ENCODE measurements at places on chromosomes 12 and 14.
A peak's percentile ranks its signal among the peaks of the same experiment; 100 is the strongest.

GRCh38 chr12:116009805-116010204 is 267.7 kb downstream of the MED13L start:
- no peak for DNase-seq

GRCh38 chr12:64729909-64730587 is 29.2 kb downstream of the GNS start:
- no peak for DNase-seq

DNA sequence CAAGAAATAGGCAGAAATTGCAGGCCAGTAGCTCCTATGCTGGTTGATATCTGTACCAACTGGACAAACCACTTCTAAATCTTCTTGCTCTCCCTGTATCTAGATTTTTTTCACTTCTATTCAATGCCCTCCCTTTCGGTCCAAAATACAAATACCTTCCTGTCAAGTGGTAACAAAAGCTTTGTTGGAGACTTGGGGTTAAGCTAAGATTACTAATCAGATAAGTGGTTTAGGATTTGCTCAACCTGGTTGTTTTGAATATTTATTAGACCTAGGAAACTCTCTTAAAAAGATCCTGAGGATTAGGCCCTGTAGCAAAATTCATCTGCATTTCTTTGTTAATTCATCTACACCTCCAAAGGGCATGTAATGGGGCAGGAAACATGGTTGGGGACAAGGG is 410.1 kb downstream of the NAV3 start:
- DNase-seq = no peak

- DNase-seq = no peak
Observed at GRCh38 chr12:82800185-82800584, 113.5 kb downstream of the TMTC2 start.

DNA sequence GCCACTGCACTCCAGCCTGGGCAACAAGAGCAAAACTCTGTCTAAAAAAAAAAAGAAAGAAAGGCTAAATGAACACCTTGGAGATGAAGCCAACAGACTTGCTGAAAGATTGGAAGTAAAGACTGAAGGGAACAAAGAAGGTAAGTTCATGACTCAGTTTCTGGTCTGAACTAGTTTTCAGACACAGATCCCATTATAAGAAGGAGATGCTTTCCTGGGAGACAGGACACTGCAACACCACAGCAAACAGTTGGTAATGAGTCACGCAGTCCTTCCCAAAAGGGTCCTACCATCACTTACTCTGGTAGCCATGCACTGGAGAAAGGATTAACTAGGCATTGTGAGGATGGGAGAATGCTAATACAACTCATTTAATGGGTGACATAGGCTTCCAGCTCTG is 97.2 kb downstream of the SSPN start:
- DNase-seq = no peak

DNA sequence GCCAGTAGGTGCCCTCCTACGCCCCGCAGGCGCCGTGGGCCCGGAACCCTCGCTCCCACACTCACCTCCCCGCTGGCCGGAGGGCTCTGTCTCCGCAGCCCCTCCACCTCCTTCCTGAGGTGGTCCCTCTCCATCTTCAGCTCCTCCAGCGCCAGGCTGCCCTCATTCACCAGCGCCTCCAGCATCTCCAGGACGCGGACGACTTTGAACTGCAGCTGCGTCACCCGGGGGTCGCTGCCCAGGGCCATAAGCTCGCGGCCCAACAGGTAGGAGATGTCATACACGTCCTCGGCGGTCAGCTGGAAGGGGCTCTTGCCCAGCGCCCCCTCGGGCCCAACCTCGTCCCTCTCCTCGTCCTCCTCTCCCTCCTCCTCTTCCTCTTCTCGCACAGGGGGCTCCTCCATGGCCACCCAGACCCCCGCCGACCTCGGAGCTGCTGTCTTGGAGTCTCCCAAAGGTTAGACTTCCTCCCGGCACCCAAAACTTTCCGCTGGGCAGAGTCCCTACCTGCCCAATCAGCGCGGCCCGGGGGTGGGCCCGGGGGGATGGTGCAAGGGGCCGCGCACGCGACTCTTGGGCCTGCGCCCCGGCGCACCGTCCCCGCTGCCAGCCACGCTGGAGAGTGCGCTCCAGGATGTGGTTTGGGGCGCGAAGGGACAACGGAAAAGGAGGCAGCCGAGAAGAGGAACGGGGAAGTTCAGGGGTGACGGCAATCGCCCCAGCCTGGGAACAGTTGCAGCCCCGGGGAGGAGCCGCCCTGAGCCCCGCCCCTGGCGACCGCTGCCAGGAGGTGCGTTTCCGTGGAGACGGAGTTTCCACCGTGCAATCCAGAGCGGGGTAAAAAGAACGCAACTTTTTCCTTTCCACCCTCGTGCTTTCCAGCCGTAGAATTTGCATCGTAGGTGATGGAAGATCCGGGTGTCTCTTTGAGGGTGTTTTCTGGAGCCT is at the start of gene RILPL2:
TSS of gene RILPL2 (minus strand) at position 668 of the 948 bp plus-strand sequence. CDS start at position 404, 264 bp downstream.
- peak; percentile 74 for DNase-seq

DNA sequence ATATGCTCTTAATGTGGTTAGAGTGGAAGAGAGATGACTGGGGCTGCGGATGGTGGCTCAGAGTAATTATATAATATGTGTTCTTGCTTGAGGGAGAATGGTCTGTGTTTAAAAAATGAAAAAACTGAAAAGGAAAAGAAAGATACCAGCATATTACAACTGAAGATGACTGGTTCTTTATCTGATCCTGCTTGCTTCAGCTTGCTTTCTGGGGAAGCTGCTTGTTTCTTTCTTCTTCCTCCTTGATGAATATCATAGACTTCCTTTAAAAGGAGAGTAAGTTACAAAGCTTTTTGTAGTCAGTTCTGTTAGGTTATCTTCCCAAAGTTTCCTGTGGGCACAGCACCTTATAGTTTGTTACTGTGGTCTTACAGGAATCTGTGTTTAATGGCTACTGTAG is 210.9 kb downstream of the ERC1 start:
- no peak for DNase-seq

GRCh38 chr12:31238764-31239387 is 87.1 kb downstream of the SINHCAF start:
- no peak for DNase-seq

- no peak for DNase-seq
Observed at GRCh38 chr12:33587354-33587753, 147.7 kb upstream of the SYT10 start.

DNA sequence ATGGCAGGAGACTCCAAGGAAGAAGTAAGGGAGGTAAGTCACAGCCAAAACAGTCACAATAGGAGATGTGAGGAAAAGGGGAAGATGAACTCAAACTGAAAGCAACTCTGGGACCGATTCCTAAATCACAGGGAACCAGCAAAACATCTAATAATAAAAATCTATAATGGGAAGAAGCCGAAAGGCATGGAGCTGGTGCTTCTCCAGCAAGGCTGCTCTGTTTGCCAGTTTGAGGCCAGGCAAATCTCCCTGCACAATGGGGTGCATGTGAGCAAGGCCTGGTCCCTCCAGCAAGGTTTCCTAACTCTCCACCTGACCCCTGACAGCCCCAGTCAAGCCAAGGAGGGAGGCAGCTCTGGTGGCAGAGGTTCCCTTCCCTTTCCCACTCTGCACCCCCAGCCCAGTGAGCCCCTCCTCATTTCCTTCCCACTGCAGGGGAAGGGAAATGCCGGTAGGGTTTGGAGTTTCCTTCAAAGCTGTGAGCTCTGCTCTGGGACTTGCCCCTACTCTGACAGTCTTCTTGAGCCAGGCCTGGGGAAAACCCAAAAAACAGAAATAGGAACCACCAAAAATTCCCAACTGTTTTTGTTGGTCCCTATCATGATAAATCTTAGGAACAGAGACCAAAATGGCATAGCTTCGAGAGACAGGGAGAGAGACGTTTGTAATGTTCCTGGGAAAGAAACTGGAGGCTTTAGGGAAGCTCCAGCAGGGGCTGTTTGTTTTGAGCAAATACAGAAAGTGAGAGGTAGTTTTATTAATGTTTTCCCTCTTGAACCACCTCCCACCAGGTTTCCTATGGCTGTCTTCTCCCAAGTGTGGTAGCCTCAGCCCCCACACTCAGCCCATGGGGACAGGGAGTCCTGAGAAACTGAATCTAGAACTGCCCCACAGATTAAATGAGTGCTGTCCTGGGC is 34.6 kb downstream of the FMNL3 start:
- no peak for DNase-seq

GRCh38 chr12:4992871-4993270 is 50.8 kb upstream of the KCNA5 start:
- DNase-seq = no peak

- no peak for DNase-seq
Observed at GRCh38 chr12:131917139-131917710, 11.9 kb upstream of the PUS1 start.

DNA sequence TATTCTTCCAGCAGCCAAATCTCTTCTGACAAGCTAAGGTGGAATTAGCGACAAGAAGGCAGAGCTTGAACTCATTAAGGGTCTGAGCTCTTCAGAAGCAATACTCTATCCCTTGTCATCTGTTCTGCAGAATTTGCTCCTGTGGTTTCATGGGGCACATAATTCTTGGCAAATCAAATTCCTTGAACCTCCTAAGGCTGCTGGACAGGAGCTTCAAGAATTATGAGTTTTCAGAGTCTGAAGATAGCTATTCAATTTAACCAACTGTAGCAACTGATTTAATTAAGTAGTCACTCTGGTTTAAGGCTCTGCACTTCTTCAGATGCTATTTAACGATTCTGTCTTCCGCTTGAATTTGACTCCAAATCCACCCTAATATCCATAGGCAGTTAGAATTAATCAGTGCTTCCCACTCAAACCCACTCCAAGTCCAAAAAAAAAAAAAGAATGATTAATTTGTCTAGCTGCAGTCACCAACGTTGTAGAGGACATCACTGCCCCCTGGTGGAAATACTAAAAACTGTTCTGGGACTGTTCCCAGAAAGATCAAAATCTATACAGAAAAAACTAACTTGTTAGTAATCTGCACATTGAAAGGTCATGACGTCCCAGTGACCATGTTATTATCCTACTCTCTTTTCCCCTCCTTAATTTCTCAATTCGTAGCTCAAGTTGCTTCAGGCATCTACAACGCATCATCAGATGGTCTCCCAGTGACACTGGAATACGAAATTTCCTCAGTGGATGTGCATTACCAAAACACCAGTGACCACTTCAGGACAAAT is 169.9 kb downstream of the KIF21A start:
- DNase-seq = no peak

DNA sequence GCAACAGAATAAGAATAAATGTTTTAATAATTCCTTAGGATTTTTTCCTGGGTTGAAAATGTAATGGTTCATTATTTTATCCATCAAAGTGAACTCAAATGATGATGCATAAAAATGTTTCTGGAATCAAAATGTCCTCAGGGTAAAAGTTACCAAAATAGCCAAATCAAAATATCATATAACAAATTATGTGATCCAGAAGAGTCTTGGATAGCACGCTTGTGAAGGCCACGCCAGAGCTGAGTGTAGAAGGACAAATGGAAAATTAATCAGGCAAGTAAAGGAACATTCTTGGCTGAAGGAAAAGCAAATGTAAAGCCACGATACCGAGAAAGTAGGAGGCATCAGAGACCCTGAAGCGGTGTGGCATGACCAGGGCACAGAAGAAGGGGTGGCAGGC is 169.2 kb downstream of the CAPZA3 start:
- no peak for DNase-seq

Measured in stimulated activated CD4-positive, alpha-beta T cell treated with anti-CD3 and anti-CD28 coated beads, Interleukin-1b, Interleukin-23, amount 100 ng/mL, for 24 hours (primary cell).